H9 (cell line): ENCODE measurements at places on chromosomes 11 and 22. TPM values are rescaled to one million over a fixed set of nuclear protein-coding genes. Genes with fewer than 3 reads are reported as not detected.

Gene DRD4
- 6.2 and 6.8 TPM in 2 replicates for total RNA-seq

GRCh38 chr11:112523477-112523876, 262.8 kb upstream of the PLET1 start:
- DNase-seq = no peak
- H3K27me3 ChIP-seq = no peaks in the 10 kb centered on the region
- no peak overlapping the region for H3K4me3 ChIP-seq
- H3K4me1 ChIP-seq = no peaks in the 10 kb centered on the region

DNA sequence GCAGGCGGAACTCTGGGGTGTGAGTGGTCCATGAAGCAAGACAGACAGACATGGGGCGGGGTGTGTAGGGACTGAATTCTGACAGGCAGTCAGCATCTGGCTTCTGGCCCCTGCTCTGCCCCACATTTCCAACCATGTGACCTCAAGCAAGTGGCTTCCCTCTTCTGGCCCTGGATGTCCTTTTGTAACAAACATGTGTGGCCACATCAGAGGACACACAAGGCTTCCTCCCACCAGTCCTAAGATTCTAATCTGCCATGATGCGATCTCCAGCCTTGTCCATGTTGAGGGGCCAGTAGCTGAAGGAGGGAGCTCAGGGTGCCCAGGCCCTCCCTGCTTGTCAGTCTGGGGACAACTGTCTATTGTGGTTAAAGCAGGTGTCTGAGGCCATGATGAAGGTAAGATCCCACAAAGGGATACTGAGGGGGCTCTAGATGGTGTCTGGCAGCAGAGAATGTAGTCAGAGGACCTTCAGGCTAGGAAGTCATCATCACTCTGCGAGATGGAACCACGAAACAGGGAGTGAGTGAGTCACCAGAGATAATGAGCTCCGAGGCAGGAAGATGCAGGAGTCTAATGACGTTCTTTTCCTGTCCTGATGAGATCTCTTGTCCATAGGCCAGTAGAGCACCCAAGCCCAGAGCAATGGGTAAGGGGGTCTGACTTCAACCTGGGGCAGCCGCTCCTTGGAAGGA, 27.4 kb downstream of the DRD2 start:
- no peak for DNase-seq
- H3K27me3 ChIP-seq = no peaks in the 10 kb centered on the region
- H3K27ac ChIP-seq = no peak overlapping the region
- H3K4me1 ChIP-seq = no peaks in the 10 kb centered on the region
- H3K36me3 ChIP-seq = no peaks in the 10 kb centered on the region

- H3K27ac ChIP-seq = no peak overlapping the region
- H3K36me3 ChIP-seq = no peaks in the 10 kb centered on the region
- peaks cover 8% of the 10 kb centered on the region; the same call in 1 of the 2 replicates for H3K4me1 ChIP-seq
- DNase-seq = no peak
Measured at GRCh38 chr11:35919244-35919643, 24.6 kb upstream of the LDLRAD3 start.

- no peaks in the 10 kb centered on the region for H3K4me1 ChIP-seq
- H3K27me3 ChIP-seq = no peaks in the 10 kb centered on the region
- DNase-seq = no peak
- no peaks in the 10 kb centered on the region for H3K36me3 ChIP-seq
Measured at GRCh38 chr11:6576471-6577373, 26.7 kb downstream of the RRP8 start.

Gene HTR3B
- not detected in 2 replicates for total RNA-seq

DNA sequence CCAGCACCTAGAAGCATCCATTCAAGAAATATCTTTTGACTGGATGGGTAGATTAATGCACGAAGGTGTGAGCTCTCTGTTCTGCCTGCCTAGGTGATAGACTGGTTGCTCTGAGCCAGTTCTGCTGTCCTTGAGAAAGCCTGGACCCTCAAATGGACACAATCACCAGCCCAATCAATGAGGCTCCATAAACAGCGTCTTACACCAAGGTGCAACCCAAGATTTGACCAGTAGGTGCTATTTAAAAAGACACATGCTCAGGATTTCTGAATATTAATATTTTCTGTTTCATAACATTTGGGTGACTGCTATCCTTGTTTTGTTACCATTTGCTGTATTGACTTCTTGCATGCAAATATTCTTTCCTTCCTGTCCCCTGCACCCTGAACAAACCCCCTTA, 39.0 kb downstream of the PAMR1 start:
- H3K36me3 ChIP-seq = peaks cover 7% of the 10 kb centered on the region
- H3K27ac ChIP-seq = no peak overlapping the region
- H3K4me1 ChIP-seq = no peaks in the 10 kb centered on the region
- H3K4me3 ChIP-seq = no peak overlapping the region
- no peak for DNase-seq

DNA sequence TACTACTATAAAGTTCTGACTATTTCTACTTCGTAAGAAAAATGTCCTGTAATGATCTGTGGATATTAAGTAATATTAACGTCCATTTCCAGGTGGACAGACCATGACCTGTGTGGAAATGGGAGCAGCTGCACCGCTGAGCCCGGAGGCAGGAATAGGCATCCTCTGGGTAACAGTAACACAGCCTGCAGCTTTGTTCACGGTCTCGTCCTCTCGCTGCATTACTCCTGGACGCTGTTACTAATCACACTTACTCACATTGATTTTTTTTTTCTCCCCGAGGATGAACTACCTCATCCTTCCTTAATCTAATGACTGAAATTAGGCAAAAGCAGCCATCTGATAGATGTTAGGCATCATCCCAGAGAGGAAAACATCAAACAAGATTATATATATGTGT, 345.7 kb upstream of the NARS2 start:
- no peaks in the 10 kb centered on the region for H3K4me1 ChIP-seq
- H3K27me3 ChIP-seq = no peaks in the 10 kb centered on the region; the same call in 1 of the 2 replicates
- no peak overlapping the region for H3K4me3 ChIP-seq
- no peaks in the 10 kb centered on the region for H3K36me3 ChIP-seq
